ENCODE measurements at places on chromosomes 6 and 20.

DNA sequence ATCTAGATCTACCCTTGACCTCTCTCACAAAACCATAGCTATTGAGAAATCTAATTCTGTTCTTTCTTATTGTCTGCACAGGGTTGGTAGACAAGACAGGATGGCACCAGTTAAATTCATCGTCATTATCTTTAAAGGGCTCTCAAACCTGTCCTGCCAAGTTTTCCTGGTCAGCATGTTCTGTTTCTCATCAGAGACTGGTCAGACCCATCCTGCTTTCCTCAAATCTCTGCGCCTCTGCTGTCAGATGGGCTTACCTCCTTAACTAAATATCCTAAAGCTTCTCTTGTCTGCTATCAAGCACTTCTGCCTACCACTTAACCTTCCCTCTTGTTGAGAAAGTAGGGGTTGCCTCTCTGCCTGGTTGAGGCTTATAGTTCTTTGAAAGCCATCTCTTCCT is 125.2 kb downstream of the MYO6 start:
- no peak for DNase-seq

- DNase-seq = no peak
Observed at GRCh38 chr20:46799781-46800408, 90.4 kb downstream of the SLC2A10 start.

DNA sequence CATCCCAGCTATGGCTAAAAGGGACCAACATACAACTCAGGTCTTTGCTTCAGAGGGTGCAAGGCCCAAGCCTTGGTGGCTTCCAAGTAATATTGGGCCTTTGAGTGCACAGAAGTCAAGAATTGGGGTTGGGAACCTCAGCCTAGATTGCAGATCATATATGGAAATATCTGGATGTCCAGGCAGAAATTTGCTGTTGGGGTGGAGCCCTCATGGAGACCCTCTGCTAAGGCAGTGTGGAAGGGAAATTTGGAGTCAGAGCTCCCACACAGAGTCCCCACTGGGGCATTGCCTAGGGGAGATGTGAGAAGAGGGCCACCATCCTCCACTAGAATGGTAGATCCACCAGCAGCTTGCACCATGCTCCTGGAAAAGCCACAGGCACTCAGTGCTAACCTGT is 123.5 kb downstream of the PRL start:
- no peak for DNase-seq

DNA sequence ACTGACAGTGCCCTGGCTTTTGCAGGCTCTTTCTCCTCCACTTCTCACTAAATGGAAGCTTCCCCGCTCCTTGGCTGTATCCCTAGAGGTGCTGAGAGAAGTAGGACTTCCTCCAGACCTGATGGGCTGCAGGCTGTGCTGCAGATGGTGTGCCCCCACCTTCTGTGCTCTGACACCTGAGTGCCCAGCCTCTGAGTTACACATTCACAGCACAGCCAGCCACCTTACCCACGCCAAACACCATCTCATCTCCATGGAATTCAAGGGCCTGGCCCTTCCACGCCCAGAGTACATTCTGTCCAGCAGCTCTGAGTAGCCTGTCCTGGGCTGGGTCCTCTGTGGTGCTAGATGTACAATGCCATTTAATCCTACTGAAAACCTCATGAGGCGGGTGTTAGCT is 5.3 kb downstream of the SFTA2 start:
- no peak for DNase-seq

GRCh38 chr20:64080013-64080812 is at the start of gene OPRL1:
Gene OPRL1, plus strand, starts transcription at chr20:64080082. Its CDS starts 12,639 bp downstream, at chr20:64092721.
- DNase-seq = no peak

- no peak for DNase-seq
Observed at GRCh38 chr6:3391902-3392458, 64.9 kb downstream of the SLC22A23 start.

DNA sequence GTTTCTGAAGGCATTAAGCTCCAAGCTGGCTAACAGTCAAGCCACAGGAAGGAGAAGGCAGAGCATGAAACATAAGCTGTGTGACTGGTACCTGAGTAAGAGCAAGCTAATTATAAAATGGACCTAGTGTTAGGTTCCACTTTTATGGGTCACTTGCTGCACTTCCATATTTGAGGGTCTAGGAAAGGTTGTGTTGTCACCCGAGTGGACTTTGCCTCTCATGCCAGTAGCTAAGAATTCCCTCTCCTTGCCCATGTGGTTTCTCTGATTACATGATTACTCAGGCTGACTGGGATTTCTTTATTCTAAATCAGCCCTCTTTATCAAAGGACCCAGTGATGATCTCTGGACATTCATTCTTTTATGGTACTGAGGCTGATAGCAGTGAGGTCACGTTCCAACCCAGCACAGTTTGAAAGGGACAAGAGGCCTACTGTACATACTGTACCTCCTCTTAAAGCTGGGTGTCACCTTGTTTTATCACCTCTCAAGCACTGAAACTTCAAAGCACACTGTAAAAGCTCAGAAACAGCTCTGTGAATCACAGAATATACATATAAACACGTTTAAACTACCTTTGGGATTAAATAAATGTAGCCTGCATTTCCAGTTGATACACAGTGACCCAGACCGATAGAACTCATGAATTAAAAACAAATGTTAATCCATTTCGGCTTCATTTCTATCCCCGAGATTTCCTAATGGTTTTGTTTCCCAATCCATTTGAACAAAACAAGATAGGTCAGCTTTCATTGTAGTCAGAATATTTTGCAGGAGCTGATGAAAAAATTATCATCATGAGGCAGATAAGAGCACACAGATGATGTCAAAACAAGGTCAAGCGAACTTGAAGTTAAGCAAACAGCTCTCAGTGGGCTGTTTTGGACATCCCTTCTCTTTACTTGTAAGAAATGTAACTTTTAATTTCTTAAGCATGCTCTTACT is 96.5 kb downstream of the ALDH8A1 start:
- no peak for DNase-seq

DNA sequence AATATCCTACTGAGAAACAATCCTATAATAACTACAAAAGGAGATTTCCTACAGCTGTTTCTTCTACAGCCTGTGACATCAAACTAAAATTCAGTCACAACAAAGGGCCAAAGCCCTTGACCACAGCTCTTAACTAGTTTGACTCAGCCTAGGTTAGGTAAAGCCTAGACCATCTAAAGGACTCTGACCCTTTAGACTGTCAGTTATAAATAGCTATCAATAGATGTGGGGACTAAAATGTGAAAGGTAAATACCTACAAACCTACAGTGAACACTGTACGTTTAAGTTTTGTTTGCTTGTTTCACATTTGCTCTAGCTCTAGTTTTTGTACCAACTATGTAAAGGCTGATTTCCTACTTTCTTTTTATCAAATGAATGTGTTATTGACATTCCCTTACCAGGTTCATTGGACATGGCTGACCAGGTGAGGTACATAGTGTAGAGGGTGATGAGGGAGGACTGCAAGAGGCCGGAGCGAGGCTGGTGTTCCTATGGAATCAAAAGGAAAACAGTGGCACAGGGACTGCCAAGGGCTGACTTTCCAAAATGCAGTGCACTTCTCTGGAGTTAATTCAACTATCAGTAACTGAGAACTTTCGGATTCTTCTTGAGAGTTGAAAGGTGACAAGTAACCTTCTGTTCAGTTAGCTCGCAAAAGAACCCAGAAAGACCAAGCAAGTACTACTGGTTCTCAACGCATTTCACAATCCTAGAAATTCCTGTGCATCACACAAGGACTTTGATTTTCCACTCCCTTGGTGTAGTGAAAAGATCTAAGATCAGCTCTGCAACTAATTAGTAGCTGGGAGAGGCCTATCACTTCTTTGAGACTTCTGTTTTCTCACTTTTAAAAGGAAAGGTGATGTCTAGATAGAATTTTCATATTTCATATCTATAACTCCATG is 17.2 kb downstream of the SERINC3 start:
- DNase-seq = no peak

Measured in stimulated activated CD8-positive, alpha-beta memory T cell treated with anti-CD3 and anti-CD28 coated beads, Interleukin-2, amount 100 ng/mL, for 1 hour (primary cell).